ENCODE measurements at places on chromosomes 2 and 18. TPM values are rescaled to one million over a fixed set of nuclear protein-coding genes. Genes with fewer than 3 reads are reported as not detected.

DNA sequence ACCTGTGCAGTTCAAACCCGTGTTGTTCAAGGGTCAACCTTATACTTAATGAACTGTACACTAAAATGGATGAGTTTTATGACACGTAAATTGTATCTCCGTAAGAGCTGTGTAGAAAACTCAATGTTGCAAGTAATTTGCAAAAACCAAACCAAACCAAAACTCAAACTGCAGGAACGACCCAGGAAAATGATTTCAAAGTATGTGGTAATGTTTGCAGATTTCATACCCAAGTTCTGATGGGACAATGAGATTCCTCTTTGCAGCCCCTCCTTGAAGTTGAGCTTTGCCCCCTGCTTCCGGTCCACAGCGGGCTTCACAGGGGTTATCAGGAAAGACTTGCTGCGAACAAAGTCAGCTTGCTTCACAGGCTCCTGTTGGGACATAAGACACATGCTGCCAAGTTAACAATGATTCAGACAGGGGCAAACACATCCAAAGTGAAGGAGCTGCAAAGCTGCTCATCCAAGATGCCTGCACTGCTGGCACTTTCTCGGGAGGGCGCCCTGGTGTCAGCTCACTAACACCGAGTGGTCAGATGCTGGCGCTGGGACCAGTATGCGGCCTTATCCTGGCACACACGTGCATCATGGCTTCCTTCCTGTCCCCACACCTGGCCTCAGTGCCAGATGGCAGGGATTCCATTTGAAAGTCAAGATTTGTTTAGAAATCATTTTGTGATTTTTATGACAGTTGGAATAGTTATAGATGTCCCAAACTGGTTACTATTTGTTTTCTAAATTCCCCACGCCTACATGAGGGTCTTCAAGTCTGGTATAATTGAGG is 65.2 kb upstream of the MGAT4A start:
- DNase-seq = no peak

Gene POTEI
- not detected for total RNA-seq

- no peak for DNase-seq
Measured at GRCh38 chr2:165681841-165682240, 112.2 kb downstream of the GALNT3 start.

Gene RTP5
- total RNA-seq = not detected

DNA sequence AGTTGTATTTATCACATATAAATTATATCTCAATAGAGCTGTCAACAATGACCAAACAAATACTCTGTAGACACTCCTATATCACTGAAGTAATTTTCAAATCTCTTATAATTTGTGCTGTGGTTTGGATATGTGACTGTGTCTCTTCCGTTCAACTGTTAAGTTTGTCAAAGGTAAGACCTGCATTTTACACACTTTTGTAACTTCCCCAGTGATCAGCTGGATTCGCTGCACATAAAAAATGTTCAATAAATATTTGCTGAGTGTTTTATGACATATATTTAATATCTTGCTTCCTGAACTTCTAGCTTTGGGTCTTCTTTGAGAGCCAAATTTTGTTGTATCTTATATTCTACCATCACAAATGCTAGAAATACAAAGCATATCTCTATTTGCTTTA is 57.3 kb upstream of the ROCK1 start:
- peak; percentile 52 for DNase-seq

DNA sequence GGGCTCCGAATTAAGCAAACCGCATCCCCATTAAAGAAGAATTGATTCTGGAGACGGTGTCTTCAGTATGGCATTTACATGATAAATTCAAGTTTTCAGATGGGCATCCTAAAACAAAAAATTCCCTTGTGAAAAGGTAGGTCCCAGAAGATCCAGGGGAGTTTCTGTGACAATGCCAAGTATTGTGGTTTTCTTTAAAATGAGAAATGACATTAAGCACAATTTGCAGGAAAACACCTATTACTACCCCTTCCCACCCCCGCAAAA is 689 bp upstream of the YWHAQ start:
- DNase-seq = no peak

- DNase-seq = no peak
Measured at GRCh38 chr2:38439863-38440262, 62.8 kb upstream of the ATL2 start.

DNA sequence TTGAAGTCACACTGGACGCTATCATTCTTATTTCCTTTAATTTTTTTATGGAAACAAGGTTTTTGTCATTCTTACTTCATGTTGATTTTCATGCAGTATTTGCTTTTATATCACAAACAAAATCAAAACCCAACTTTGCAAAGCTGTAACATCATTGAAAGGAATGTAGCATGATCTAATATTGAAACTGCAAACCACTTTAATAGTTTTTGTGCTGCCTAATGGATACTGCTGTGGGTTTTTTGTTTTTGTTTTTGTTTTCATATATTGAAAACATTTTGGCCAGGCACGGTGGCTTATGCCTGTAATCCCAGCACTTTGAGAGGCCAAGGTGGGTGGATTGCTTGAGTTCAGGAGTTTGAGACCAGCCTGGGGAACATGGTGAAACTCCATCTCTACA is 81.6 kb downstream of the MAP2 start:
- no peak for DNase-seq

- DNase-seq = no peak
Measured at GRCh38 chr2:120869036-120869729, 133.5 kb downstream of the GLI2 start.

All from PC-3 (cell line).